ENCODE measurements at places on chromosomes 2 and 18.

- ATAC-seq = peak; percentile 52
These were observed 117.7 kb downstream of the RBMS1 start for GRCh38 chr2:160375802-160376469.

- no peak for ATAC-seq
These were observed 78.2 kb upstream of the GCFC2 start for GRCh38 chr2:75788902-75789301.

GRCh38 chr2:216491793-216492596 lies 6.6 kb upstream of the RPL37A start:
- no peak for ATAC-seq

- no peak for ATAC-seq
These were observed 73.6 kb downstream of the BOD1L2 start for GRCh38 chr18:57220480-57220879.

DNA sequence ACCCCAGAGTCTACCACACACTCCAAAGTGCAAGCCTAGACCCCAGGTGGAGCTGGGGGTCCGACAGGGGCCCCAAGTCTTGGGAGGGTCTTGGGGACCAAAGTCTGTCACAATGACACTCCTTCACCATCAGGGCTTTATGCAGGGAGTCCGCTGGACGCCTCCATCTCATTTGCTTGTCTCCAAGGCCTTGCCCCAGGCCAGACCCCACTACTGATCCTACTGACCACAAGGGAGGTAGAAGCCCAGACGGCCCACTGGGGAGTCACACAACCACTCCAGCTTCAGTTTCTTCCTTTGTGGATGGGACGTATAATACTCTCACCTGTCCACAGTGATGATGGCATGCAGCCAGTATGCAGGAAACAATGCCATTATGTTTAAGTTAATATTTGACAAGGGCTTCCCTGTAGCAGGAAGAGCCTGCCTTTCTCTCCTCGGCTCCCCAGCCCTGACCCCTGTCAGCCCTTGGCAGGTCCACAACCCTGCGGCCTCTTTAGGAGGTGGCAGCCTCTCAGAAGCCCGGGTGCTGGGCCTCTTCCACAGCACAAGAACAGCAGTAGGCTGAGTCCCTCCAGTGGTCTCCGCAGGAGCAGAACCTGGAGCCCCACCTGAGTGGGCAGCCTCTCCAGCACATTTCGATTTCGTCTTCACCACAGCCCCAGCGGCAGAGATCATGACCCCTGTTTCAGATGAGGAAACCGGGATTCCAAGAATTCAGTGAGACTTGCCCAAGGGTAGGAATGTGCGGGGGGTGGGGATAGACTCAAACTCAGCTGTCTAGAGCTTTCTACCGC lies 6.5 kb downstream of the BIN1 start:
- peak; percentile 19 for ATAC-seq

- ATAC-seq = no peak
These were observed 436 bp upstream of the ITPRIPL1 start for GRCh38 chr2:96324721-96325040.

GRCh38 chr2:36609507-36609906 lies 11.5 kb upstream of the FEZ2 start:
- ATAC-seq = no peak

DNA sequence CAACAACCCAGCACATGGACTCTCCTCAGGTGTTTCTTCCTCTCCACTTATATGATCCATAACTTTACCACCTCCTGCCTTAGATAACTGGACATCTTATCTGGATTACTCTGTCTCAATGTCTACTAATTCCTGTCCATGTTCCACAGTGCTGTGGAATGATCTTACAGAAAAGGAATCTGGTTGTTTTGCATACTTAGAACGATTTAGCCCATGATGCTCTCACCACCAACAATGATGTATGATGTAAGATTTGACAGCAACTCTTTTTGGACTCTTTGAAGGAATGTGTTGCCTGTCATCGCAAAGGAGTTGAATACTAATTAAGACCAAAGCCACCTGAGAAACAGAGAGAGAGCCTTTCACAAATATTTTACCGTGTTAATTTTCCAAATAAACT lies 37.7 kb upstream of the SYT4 start:
- no peak for ATAC-seq

- ATAC-seq = no peak
These were observed 451.5 kb downstream of the EPHA4 start for GRCh38 chr2:221120643-221121042.

DNA sequence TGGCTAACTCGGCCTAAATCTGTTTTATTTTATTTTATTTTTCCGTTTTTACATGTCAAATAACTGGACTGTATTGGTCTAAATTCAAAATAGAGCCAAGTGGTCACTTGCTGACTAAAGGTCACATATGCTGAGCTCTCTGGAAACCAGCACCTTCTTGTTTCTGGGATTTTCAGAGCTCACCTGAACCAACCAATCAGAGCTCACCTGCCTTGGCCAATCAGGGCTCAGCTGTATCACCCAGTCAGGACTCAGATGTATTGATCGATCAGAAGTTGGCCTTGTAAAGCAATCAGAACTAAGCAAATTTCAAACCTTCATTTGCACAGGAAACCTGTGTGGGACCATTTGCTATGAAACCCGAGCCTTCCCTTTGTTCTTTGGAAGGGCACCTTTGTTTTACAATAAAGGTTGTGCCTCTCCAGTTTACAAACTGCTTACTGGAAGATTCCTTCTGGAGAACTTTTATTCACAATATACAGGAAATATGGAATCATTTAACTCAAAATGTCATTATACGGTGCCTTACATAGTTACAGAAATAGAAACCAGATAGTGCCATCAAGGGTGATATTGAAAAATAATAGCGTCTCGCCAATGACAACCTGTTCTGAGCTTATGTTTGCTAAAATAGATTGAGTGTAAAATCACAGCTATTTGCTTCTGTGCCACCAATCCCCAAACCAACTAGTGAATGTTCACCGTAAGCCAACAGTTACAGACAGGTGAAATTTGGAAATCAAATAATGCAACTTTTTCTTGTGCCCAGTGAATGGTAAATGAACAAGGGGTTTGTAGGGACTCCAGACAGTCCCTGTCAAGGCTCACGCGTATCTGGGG lies 17.3 kb upstream of the PSD4 start:
- no peak for ATAC-seq

- ATAC-seq = no peak
These were observed 1.7 kb upstream of the MYO3B start for GRCh38 chr2:170176212-170176611.

- ATAC-seq = no peak
These were observed 15.8 kb downstream of the PASK start for GRCh38 chr2:241133436-241133820.

DNA sequence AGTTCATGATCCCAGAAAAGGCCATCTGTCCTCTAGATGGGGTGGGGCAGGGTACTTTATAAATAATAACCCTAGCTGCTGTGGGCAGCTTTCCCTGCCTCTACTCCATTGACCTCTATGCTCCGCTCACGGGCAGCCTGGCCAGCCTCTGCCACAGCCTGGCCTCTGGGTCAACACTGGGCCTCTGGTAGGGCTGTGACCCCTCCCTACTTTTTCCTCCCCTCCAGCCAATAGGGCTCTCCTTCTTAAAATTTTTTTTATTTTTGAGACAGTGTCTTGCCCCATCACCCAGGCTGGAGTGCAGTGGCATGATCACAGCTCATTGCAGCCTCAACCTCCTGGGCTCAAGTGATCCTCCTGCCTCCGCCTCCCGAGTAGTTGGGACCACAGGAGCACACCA lies 4.1 kb upstream of the GAREM2 start:
- no peak for ATAC-seq

GRCh38 chr18:26134107-26134506 lies 438 bp downstream of the PSMA8 start:
- ATAC-seq = no peak

- no peak for ATAC-seq
These were observed 69.3 kb upstream of the HK2 start for GRCh38 chr2:74764429-74765272.

GRCh38 chr2:140117386-140117785 lies 1337.2 kb upstream of the NXPH2 start:
- no peak for ATAC-seq

DNA sequence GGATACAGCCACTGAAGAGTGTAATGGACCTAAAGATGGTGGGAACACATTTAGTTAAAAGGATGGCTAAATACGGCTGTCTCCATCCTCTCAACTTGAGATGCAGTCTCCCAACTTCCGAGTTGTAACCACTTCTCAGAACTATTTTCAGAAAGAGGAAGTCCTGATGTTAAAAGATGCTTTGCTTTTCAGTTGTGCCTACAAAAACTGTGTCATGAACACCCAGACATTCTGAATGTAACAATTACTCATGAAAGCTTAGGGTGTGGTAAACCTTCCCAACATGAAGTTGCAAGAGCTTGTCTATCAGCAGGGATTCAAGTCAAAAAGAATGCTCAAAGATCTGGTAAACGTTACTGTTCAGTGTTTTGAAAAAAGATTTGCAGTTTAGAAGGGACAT lies 147.9 kb downstream of the DOCK10 start:
- ATAC-seq = peak; percentile 25

- no peak for ATAC-seq
These were observed 6.5 kb downstream of the CNDP1 start for GRCh38 chr18:74540652-74541421.

GRCh38 chr2:144975881-144976280 lies 456.0 kb upstream of the ZEB2 start:
- ATAC-seq = no peak

DNA sequence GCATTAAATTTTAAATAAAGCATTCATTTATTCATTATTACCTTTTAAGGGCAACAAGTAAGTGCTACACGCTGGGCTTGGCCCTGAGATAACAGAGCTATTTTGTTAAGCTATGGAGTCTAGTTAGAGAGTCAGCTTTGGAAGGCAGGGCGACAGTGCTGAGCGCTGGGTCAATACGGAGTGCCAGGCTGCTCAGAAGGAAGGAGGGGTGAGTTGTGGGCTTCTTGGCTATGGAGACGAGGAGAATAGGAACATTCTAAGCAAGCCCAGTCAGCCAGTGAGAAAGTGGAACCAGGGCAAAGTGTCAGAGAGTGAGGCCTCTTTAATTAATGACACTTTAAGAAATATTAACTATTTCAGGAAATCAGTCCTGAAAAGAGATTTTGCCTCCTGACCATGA lies 288.4 kb downstream of the LRRTM1 start:
- no peak for ATAC-seq

- ATAC-seq = no peak
These were observed 9.9 kb upstream of the CETN1 start for GRCh38 chr18:570256-570655.

DNA sequence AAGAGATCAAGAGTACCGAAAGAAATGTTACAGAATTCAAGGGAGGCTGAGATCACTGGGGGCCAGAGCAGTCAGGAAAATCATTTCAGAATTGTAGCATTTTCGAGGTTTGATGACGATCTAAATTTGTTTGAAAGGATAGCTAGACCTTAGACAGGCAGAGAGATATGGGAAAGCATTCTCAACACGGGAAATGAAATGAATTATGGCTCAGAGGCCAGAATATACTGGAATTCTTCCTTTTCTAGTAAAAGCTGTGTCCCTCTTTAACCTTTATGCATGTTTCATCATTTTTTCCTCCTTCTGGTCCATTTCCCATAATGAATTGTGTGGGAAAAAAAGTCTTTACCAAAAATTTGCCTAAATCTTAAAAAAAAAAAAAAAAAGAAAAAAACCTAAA lies 78.8 kb downstream of the NABP1 start:
- ATAC-seq = no peak

DNA sequence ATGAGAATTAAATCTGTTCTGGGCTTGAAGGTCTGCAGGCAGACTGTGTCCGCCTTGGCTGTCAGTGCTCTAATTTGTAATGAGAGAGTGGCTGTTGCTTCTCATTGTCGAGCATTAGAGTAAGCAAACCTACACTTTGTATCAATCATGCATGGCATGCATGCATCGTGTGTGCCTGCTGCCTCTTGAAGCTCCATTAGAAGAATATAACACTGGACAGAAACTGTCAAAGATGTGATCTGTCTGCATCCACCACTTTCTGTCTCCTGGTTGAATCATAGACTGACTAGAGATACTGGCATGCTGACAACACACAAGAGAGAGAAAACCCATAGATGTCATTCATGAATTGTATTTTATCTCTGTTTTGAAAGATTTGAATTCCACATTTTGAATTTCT lies 275.0 kb upstream of the NXPH2 start:
- ATAC-seq = no peak

DNA sequence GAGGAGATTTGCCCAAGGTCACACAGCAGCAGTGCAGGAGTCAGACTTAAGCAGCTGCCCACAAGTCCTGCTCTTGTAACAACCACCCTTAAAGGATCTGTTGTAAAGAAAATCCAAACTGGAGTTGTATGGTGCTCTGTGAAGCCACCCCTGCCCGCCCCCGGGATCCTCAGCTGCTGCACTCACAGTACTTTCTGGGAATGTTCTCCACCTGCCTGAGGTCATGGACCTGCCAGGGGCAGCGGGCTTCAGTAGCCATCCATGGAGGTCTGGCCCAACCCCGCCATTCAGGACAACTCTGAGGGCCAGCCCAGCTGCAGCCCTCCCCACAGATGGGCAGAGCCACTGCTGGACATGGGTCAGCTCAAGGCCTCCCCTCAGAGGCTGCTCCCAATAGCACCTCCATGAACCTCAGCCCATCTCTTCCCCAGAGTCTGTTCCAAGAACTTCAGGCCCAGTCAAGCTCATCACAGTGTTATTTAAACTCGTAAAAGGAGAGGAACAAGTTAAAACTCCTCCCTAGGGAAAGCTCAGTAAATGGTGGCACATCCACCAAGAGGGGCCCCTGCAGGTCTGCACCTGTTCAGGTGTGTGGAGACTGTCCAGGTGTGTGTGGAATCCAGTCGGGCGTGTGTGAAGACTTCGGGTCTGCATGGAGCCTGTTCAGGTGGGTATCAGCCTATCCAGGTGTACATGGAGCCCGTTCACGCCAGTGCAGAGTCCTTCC lies 39.4 kb upstream of the GPC1 start:
- ATAC-seq = no peak

GRCh38 chr2:120869730-120870466 lies 134.2 kb downstream of the GLI2 start:
- ATAC-seq = no peak

- ATAC-seq = no peak
These were observed 17.4 kb downstream of the RTTN start for GRCh38 chr18:70188113-70188512.

GRCh38 chr2:129554373-129554772 lies 425.1 kb upstream of the RAB6C start:
- ATAC-seq = no peak

- ATAC-seq = no peak
These were observed 57.6 kb downstream of the KCNG2 start for GRCh38 chr18:79855147-79855933.

GRCh38 chr2:140234116-140234515 lies 1453.9 kb upstream of the NXPH2 start:
- ATAC-seq = no peak

DNA sequence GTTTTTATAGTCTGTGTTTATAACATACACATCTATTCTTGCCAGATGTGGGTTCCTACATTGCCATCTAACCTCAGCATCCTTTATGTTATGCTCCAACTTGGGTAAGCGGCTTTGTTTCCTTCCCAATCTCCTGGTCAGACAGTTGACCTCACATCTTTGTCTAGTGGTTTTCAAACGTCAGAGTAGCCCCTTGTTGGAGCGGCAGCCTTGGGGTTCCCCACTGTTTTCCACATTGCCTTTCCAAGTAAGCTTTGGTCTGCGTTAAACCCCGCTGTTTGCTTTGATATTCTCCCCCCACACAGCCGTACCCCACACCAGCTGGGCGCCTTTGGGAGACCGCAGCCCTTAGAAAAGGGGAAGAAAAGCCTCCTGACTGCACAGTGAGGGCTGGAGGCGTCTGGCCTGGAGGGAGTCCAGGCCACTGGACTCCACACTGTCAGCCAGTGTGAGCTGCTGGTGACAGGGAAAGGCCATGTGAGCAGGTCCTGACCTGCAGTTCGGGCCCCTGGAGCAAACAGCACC lies 83.3 kb downstream of the MALT1 start:
- ATAC-seq = peak; percentile 62

Data from gastroesophageal sphincter (tissue), 4 donors.